Islet precursor cell (in vitro differentiated cells): ENCODE measurements at places on chromosomes 3 and 15.

- DNase-seq = no peak
Measured at GRCh38 chr3:171895291-171895690, 52.1 kb downstream of the TMEM212 start.

DNA sequence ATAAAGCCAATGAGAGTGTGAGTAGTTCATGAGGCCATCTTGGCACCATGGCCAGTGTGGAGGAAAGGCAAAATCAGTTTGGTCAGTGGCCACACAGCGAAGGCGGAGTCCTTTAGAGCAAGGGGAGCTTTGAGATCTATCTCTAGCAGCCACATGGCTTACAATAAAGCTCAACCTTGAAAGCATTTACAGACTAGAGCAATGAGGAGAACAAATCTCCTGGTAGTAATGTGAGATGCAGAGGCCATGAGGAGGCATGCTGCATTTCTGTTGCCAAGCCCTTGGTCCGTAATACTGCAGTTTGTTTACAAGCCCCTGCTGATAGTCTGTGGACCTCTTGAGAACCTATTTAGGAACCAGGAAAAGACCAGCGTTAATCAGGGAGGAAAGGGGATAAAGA is 381.5 kb upstream of the C2CD4B start:
- peak; percentile 36 for DNase-seq

GRCh38 chr3:180277041-180277440 is 240.3 kb upstream of the PEX5L start:
- no peak for DNase-seq

DNA sequence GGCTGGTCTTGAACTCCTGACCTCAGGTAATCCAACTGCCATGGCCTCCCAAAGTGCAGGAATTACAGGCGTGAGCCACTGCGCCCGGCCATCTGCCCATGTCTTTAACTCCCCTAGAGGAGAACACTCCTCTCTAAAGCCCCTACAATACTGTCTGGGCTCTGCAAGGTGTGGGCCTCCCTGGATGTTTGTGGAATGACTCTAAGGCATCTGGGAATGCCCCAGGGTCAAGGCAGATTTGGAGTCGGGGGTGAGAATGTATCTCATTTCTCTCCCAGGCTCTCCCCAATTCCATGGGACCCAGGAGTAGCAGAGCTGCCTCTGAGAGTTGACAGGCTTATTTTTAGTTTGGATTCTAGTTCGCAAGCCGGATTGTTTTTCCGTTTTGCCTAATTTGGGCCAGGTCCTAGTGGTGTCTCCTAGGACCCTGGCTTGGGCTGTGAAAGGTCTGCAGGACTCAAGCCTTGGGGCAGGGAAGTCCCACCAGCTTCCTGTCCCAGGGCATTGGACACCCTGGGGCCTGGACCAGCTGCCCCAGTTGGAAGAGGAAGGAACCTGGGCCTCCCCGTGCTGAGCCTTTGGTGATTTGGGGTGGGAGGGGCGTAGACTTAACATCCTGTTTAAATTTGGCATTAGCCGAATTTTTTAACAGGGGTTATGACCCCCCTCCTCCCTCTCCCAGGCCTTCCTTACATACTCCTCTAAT is 53.5 kb downstream of the MAGEF1 start:
- DNase-seq = peak; percentile 86

DNA sequence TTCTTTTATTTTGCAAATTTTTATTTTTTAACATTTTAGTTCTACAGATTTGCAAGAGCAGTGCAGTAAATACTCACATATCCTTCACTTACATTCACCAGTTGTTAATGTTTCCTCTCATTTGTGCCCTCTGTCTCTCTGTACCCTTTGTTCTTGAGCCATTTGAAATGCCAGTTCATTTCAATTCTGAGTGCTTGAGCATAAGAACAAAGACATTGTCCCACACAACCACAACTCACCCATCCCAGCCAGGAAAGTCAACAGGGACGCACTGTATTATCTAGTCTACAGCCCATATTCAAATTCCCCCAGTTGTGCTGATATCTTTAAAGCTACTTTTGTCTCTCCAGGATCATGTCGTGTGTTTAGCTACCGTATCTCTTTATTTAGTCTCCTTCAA is 141.4 kb upstream of the SLC6A11 start:
- no peak for DNase-seq

GRCh38 chr3:155852341-155852740 is 1.9 kb downstream of the SLC33A1 start:
- no peak for DNase-seq

DNA sequence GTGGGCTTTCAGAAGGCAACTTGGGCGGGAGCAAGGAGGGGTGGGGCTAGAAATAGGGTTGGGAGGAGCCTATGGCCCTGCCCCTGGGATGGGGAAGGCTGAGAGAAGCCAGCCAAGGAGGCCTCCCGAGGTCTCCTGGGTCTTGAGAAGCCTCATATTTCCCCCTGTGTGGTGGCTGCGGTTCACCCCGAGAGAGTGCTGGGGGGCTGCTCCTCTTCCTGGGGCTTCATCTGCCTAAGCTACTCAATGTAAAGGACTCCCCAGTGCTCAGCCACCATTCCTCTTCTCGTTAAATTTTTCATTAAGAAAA is 174.3 kb downstream of the SMAD6 start:
- no peak for DNase-seq
